Nephron progenitor cell (in vitro differentiated cells): ENCODE measurements at places on chromosomes 12 and 14.

DNA sequence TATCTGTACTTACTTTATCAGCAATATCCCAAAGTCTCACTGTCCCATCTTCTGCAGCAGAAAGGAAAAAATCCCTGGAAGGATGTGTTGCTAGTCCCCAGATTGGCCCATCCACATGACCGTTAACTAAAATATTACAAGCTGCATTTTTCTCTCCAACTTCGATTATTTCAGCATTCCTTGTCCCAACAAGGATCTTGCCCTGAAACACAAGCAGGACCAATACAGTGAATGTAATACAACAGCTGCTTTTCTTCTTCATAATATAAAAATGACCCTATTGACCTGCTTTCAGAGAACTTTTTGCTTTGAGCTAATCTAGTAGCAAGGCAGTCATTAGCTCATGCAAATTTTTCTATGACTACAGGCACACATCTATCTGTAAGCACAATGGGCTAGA lies 58.3 kb downstream of the ZC3H14 start:
- no peak for DNase-seq

DNA sequence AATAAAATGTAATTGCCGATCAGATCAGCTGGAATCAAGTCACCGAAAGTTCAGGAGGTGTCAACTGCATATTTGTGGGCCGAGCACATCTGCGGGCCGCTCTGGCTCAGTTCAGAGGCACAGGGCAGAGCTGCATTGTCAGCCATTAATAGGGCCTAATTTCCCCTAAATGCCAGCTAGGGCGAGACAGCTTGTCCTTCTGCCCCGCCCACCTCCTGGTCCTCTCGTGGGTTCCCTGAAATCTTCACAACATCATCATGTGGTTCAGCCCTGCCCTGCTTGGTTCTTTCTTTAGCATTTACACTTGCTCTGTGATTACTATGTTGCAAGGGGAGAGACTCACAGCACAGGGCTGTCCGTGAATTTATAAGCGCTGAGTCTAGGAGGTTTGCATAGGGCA lies 148.9 kb downstream of the CHST11 start:
- DNase-seq, result no peak

DNA sequence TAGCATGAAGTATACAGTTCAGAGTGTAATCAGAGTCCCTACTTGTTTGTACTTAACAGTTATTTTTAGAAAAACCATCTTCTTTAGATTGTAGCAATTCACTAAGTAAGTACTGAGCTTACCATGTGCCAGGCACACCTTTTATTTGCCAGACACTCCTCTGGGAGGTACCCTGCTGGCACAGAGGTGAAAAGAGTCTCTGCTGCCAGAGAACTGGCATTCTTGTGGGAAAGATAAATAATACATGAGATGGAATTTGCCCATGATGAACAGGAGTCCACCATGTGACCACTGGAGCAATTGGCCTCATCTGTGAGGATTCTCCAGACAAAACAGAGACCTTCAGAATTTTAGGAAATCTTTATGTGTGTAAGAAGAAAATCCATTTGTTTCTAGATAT lies 199.3 kb upstream of the SLC16A7 start:
- DNase-seq, result no peak

GRCh38 chr14:44112774-44113460 lies 394.2 kb downstream of the FSCB start:
- no peak for DNase-seq

- DNase-seq, result no peak
Measured at GRCh38 chr14:92328664-92329255, 5.8 kb downstream of the SLC24A4 start.
